HS-27A (cell line): ENCODE measurements at places on chromosomes 4 and X.

GRCh38 chr4:107876099-107876498, 51.4 kb downstream of the SGMS2 start:
- no peak for DNase-seq

- DNase-seq: no peak
Measured at GRCh38 chr4:38279650-38280322, 319.6 kb downstream of the PTTG2 start.

- no peak for DNase-seq
Measured at GRCh38 chrX:152177497-152178269, 39.3 kb upstream of the MAGEA10 start.

- DNase-seq: no peak
Measured at GRCh38 chr4:172256820-172257219, 443.6 kb downstream of the GALNTL6 start.
